ENCODE measurements at places on chromosomes 5 and 9.

- no peak for DNase-seq
Observed at GRCh38 chr9:136614372-136614922, 48.3 kb upstream of the EGFL7 start.

DNA sequence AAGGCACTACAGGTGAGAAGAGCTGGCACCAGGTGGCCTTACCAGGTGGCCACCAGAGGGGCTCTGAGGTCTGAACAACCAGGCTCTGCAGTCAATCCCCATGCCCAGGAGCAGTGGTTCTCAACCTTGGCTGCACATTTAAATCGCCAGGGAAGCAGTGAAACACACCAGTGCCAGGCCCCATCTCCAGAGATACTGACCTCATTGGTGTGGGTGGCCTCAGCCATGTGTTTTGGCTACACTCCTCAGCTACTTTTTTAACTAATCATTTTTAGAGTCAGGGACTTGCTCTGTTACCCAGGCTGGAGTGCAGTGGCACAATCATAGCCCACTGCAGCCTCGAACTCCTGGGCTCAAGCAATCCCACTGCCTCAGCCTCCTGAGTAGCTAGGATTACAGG is 56.0 kb downstream of the GABBR2 start:
- DNase-seq, result no peak

GRCh38 chr5:83844449-83845068 is 123.9 kb upstream of the HAPLN1 start:
- no peak for DNase-seq

DNA sequence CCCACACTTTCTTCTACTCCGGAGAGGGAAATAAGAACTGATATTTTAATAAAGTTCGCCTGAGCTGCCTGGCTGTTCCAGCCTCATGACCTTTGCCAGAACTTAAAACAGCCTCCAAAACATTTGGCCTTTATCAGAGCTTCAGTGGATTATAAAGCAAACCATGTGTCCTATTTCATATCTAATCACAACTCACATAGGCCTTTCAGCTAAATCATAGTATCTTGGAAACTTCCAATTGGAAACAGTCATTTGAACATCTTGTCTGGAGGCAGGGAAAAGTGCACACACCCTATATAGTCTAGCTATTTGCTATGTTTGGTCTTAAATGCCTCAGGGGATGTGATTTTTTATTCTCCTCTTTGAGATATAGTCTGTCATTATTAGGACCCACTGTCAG is 46.0 kb upstream of the FREM1 start:
- DNase-seq, result no peak

DNA sequence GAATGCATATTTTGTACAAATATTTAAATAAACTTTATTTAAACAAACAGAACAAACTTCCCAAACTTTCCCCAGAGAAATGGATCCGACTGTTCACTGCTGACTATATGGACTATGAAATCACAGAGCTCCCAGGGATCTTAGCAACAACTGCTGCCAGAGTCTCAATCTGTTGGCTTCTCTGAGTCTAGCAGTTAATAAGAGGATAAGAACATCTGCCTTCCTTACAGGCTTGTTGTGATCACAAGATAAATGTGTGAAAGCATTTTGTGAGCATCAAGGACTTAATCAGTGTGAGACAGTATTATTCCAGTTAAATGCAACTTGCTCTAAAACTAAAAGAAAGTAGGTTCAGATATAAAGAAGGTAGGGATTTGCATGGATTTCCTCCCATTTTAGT is 31.4 kb upstream of the MYOT start:
- DNase-seq, result no peak

GRCh38 chr5:107476783-107477182 is 194.0 kb downstream of the EFNA5 start:
- DNase-seq, result no peak

GRCh38 chr9:33332011-33332410 is 41.7 kb downstream of the NFX1 start:
- DNase-seq, result no peak

DNA sequence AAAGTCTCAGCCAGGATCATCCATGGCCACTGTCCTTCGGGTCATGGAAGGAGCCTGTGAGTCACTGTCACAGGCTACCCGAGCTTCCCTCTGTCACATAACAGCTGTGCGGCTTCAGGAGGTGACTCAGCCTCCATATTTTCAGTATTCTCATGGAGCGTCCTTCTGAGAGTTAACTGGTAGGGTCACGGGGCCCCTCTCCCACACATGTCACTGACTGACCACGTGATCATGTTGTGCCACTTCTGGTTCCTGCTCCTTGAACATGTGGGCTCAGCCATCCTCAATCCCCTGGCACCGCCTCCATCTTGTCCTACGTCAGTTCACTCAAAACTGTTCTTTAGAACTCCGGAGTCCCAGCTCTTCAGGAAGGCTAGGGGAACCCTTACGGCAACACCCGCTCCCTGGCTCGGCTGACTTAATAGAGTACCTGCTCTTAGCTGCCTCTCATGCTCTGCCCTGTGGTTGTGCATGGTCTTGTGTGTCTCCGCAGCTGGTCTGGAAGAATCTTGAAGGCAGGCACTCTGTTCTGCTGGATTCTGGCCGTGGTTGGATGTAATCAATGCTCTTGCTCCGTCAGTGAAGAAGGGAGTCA is 182.8 kb downstream of the ICE1 start:
- no peak for DNase-seq

- DNase-seq, result no peak
Observed at GRCh38 chr5:141135030-141135717, at the start of gene PCDHB5. PCDHB5 (plus strand) TSS chr5:141135206; CDS start chr5:141135435, 229 bp downstream.

DNA sequence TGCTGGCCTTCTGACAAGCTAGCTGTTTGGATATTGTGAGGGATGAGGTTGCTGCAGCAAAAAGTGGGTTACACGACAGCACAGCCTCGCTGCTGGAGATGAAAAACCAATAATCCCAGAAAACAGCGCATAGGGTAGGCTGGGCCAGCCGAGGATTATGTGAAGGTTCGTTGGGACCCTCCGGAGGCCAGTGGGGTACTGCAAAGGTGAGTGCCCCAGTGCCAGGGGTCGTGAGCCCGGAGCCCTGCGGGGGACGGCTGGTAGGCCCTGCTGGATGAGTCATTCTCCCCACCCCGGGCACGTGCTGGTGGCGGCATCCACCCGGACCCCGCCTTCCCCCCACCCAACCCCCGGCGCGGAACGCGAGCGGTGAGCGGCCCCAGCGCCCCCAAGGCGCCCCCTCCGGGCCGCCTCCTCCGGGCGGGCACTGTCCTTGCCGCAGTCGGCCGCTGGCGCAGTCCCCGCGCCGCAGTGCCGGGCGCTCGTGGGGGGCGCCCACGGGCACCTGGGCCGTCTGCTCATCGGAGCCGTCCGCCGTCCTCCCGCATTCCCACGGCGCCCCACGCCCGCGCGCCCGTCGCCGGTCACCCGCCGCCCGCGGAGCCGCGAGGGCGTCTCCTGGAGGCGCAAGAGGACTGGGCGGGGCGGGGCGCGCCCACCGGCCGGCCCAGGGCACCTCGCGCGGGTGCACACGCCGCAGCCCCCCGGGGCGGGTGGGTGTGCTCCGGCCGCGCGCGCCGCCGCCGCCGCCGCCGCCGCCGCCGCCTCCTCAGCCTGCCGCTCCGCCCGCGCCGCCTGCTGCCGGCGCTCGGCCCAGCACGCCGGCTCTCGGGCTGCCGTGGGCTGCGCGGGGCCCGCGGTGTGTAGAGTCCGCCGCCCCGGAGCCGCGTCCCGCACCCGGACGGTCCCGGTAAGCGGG is at the start of gene PHF24:
PHF24 (plus strand) TSS at position 794 of the 919 bp plus-strand sequence. CDS start 13,014 bp downstream, outside the sequence.
- no peak for DNase-seq

DNA sequence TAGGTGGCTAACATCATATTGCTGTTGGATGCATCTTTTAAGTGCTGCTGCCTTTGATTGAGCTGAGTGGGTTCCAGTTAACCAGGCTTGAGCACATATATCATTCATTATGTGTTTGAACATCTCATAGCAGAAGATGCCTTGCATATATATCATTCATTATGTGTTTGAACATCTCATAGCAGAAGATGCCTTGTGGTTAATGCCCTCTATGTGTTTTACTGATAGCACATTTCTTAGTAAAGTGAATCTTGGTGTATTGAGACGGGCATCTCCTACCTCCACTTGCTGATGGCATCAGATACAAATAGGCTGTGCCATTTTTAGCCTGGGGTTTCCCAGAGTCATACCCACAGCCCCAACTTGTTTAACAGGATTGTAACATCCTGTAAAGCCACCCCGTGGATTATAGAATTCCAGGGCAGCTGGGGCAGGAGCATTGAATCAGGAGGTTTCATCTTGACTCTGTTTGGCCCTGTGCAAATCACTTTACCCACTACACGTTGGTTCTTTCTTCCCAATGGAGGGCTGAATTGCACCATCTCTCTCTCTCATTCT is 26.5 kb downstream of the MTAP start:
- DNase-seq, result no peak

Data from stimulated activated CD4-positive, alpha-beta T cell treated with anti-CD3 and anti-CD28 coated beads, Interleukin-1b, Interleukin-23, amount 100 ng/mL, for 1 hour (primary cell).